ENCODE measurements at places on chromosomes 4 and X.

GRCh38 chr4:85243857-85244256 lies 231.1 kb upstream of the ARHGAP24 start:
- no peak for DNase-seq

- no peak for DNase-seq
Observed at GRCh38 chrX:147850875-147851274, 60.8 kb upstream of the FMR1 start.

DNA sequence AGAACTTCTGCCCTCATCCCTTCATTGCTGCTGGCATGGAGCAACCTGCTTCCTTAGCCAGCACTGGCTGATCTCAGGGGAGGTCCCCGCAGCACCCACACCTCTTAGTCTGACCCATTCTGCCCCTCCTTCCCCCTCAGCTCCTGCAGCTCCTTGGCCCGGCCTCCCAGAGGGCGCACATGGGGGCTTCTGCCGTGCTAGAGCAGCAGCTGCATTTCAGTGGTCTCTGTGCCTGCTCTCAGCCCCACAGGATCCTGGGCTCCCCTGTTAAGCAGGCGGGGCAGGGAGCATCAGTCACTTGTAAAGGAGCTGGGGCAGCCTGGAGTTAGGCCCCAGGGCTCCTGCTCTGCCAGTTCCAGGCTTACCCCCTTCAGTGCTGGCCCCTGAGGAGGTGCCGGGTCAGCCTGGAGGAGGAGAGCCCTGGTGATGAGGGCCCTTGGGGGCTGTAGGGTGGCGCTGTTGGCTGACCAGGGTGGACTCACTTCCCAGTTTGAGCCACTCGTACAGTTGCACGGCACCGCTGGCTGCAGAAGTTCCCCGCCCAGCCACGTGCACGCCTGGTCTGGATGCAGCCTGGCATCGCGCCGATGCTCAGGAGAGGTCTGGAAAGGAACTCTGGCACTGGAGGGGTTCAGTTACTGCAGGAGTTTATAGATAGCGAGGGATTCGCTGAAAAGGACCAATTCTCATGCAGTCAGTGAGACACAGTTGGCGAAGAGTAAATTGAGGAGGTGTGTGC lies 85.1 kb upstream of the PSAPL1 start:
- no peak for DNase-seq

DNA sequence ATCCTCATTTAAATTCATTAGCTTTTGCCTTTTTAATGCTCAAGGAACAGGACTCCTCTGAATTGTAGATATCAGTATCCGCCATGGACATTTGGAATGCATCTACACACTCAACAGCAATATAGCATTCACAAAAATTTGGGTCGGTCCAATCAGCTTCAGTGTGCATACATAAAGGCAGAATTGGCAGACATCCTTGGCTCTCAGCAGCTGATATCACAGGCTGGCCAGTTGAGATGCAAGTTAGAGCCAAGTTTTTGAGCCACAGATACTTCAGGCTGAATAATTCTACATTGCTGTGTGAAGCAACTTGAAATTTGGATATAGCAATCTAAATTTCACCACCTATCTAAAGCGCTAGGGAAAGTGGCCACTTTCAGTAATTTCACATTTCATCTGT lies 821.1 kb downstream of the PCDH19 start:
- no peak for DNase-seq

- no peak for DNase-seq
Observed at GRCh38 chr4:139963708-139964107, 190.3 kb downstream of the MAML3 start.

DNA sequence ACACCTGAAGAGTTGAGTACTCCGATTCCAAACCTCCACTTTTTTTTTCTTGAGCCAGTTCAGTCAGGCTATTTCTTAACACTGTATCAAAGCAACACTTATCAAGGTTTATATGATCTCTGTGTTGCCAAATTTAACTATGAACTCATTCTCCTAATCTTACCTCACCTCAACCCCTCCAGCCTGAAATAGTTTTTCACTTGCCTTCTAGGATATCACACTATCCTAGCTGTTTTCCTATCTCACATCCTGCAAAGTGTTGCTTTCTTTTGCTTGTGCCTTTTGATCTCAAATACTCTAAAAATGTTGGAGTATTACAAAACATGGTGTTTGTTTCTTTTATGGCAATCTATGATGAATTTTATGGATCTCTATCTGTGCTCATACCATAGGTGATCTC lies 415.0 kb downstream of the CFAP47 start:
- DNase-seq: no peak

DNA sequence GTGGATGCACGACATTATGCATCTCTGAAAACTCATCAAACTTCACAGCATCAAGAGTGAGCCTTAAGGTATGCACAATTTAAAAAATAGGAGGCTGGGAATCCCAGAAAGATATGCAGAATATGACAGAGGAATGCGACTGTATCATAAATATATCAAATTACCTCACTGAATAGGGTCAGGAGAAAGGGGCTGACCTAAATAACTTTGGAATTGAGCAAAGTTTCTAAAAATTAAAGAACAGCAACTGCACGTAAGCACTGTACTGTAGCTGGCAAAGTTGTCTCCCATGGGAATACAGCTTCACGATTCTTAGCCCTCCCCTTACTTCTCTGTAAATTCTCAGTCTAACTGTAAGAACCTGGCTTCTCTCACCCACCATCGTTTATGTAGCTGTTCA lies 397.4 kb upstream of the ZFP42 start:
- DNase-seq: no peak

GRCh38 chr4:42473071-42473684 lies 75.9 kb downstream of the SHISA3 start:
- DNase-seq: no peak

- DNase-seq: no peak
Observed at GRCh38 chr4:7782783-7783182, 156.9 kb downstream of the AFAP1 start.

- DNase-seq: no peak
Observed at GRCh38 chr4:84220990-84221389, 278.1 kb downstream of the NKX6-1 start.

GRCh38 chrX:139506333-139506732 lies 24.2 kb upstream of the F9 start:
- DNase-seq: no peak
